ENCODE measurements at places on chromosomes 4 and X.

DNA sequence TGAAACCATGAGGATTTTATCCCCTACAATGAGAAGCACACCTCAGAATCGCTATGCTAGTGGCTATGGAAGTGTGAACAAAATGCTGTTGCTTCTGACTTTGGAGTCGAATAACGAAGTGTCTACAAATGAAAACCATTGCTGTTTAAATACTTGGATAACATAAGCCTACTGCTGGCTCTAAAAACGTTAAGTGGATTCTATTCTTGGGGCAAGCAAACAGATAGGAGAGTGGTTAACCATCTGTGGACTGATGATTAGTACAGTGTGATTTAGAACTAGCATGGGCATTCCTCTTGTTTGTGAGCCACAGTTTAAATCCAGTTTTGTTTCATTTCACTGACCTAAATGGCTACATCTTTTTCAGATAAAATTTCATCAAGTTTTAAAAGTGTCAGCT lies 109.7 kb upstream of the PNPLA4 start:
- no peak for DNase-seq

- DNase-seq, result no peak
Measured at GRCh38 chr4:155887847-155888570, 15.5 kb upstream of the TDO2 start.

DNA sequence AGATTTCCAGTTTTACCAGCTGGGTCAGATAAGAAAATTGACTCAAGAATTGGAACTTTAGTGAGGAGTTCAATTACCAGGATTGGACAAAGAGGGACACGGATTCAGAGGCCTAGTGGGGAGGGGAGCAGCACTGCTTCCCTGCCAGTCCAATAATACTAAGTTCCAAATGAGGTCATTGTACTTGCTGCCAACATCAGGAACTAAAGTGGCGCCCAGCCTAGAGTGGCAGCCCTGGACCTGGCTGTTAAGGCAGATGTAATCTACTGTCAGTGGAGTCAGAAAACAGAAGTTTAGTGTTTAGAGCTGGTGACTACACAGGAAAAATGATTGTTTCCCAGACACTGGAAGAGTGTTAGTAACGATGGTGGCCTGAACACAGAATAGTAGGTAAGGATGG lies 42.7 kb upstream of the RAPGEF2 start:
- no peak for DNase-seq

GRCh38 chrX:37726346-37726745 lies 40.8 kb downstream of the XK start:
- DNase-seq, result no peak

GRCh38 chr4:304969-305680 lies at the start of gene ZNF732:
Gene ZNF732 (minus strand): TSS chr4:305474. CDS start chr4:305310, 164 bp downstream.
- no peak for DNase-seq

DNA sequence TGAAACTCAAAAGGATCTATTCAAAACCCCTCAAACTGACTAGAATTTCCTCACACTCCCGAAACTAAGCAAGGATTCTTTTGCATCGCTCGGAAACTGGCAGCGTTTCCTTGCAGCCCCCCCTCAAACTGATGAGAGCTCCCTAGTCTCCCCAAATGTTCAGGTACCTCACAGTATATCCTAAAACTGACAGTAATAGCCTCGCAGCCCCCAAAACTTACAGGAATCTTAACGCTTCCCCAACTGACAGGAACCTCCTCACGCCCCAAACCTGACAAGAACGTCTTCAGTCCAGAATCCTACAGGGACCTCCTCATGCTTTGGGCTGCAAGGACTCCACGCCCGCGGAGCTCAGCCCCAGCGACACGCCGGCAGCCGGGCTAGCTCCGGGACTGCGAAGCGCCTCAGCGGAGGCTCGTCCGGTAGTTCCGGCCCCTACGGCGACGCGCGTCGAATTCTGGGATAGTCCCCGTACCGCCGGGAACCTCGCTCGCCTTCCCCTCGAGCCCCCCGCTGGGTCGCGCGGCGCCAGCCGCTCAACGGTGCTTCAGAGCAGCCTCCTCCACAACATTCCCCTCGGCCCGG lies 640 bp downstream of the PHF8 start:
- DNase-seq, result peak; percentile 24

- DNase-seq, result no peak
Measured at GRCh38 chr4:3114377-3114776, 39.9 kb downstream of the HTT start.

GRCh38 chr4:141174457-141174856 lies 41.2 kb upstream of the RNF150 start:
- no peak for DNase-seq

- no peak for DNase-seq
Measured at GRCh38 chr4:130067419-130067818, 971.5 kb downstream of the C4orf33 start.

GRCh38 chr4:77820649-77821561 lies 1.7 kb upstream of the CNOT6L start:
- DNase-seq, result peak; percentile 48

GRCh38 chrX:71910643-71910985 lies at the start of gene NHSL2:
Gene NHSL2 (plus strand): TSS chrX:71910845.
- DNase-seq, result no peak

DNA sequence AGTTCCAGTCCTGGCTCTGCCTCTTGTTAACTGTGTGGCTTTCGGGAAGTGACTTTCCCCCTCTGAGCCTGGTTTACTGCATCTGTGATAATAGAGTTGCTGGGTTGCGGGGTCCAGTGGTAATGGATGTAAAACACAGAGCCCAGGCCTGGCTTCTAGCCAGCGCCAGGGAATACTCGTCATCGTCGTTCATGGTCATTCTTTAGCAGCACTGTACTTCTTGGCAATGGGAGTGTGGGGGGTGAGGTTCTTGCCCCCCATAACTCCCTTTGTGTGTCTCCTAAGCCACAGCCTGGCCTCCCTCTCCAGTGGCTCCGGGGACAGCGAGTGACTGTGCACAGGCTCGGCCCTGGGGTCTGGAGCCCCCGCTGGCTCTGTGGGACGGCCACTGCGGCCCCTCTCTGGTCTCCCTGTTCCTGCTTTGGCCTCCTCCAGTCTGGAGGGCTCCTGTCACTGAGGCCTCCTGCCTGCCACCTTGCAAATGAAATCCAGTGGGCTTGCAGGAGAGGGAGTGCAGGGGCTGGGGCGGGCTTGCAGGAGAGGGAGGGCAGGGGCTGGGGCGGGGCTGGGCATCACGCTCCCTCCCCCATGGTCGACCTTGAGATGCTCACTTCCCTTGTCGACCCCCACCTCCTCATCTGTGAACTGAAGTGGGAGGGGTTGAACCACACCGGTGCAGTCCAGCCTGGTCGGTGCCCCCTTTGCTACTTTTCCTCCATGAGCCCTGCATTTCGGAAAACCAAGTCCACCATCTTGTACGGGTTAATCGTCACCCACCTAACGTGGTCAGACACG lies 13.2 kb downstream of the PSAPL1 start:
- no peak for DNase-seq

- DNase-seq, result peak; percentile 27
Measured at GRCh38 chrX:11504234-11504633, 161.5 kb downstream of the ARHGAP6 start.

GRCh38 chrX:81556880-81557279 lies 355.0 kb downstream of the SH3BGRL start:
- DNase-seq, result no peak

GRCh38 chr4:183445097-183445428 lies 627 bp downstream of the CDKN2AIP start:
- peak; percentile 80 for DNase-seq

- no peak for DNase-seq
Measured at GRCh38 chr4:105137121-105137875, 9.4 kb upstream of the TET2 start.

DNA sequence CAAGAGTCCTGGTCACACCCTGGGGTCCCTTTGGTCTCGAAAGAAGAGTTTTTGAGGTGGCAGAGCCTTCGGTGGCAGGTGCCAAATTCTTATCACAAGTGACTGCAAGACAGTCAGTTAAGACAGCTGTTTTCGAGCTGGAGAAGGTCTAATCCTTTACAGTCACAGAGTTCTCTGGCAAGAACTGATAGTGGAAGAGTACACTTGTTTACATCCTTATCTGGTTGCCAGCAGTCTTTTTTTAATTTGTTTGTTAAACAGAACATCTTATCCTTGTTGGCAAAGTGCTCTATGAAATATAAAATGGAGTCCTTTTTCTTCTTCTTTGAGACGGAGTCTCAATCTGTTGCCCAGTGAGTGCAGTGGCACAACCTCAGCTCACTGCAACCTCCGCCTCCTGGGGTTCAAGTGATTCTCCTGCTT lies 50.4 kb upstream of the ELOVL6 start:
- peak; percentile 100 for DNase-seq

- DNase-seq, result peak; percentile 35
Measured at GRCh38 chrX:41781500-41781899, 57.5 kb downstream of the GPR82 start.

- no peak for DNase-seq
Measured at GRCh38 chr4:82138374-82138773, 235.4 kb downstream of the HNRNPD start.

GRCh38 chr4:1331591-1332353 lies 15.2 kb upstream of the UVSSA start:
- DNase-seq, result no peak

GRCh38 chr4:42904986-42905385 lies 12.5 kb downstream of the GRXCR1 start:
- DNase-seq, result no peak

- DNase-seq, result peak; percentile 49
Measured at GRCh38 chr4:89640620-89641366, 196.2 kb downstream of the SNCA start.

- no peak for DNase-seq
Measured at GRCh38 chrX:120774606-120775005, 101.1 kb downstream of the CT47B1 start.

GRCh38 chr4:3767570-3768288 lies 1.5 kb downstream of the ADRA2C start:
- peak; percentile 11 for DNase-seq

DNA sequence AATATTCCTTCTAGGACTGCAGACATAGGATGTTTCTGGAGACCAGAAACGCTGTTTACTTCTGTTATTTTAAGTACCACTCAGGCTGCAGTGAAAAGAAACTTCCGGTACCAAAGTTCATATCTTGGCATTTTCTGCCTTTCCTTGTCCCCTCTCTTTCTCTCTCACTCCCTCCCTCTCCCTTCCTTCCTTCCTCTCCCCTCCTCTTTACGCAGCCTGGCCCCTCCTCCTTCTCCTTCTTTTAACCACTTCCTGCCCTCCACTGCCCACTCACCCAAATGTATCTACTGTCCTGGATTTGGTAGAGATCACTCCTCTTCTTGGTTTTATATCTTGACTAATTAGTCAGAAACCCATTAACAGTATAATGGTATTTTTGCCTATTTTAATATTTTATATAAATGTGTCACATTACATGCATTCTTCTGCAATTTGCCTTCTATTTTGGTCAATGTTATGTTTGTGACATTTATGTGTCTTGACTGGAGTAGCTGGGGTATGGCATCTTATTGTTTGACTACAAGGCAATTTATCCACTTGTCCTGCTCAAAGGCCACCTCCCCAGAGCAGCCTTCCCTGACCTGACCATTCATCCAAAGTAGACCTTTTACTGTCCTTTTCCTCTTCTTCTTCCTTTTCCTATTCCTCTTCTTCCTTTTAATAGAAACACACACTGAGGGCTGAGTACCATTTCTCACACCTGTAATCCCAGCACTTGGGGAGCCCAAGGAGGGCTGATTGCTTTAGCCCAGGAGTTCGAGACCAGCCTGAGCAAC lies 56.9 kb downstream of the BCOR start:
- no peak for DNase-seq

- DNase-seq, result no peak
Measured at GRCh38 chr4:174324725-174325124, 41.0 kb downstream of the CEP44 start.

DNA sequence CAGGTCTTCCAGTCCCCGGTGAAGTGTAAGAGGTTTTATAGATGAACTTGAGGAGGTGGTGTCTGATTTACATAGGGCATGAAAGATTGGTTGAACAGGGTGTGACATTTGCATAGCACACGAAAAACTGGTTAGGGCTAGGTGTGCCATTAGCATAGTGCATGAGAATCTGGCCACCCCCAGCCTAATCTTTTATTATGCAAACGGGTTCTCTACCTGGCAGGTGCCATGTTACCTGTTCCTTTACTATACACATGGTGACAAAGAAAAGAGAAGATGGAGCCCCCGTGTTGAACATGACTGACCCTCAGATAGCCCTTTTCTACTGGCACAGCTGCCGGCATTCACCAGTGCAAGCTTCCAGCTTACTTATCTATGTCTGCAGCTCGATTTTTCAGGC lies 71.0 kb downstream of the UCHL1 start:
- DNase-seq, result no peak

DNA sequence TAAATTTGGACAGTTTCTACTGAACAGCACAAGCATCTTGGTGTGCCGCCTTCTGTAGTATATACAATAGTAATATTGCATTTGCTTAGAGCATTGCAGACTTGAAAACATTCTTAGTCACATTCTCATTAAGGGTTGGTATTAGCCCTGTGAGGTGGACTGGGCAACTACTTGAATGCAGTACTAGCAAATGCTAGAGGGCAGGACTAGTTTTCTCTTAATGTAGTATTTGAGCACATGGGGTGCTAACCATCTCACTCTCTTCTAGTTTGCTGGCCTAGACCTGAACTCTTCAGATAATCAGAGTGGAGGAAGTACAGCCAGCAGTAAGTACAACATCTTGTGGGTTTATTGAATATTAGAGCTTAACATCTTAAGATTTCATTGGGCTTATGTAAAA lies 3.2 kb downstream of the DDX3X start:
- DNase-seq, result peak; percentile 12

DNA sequence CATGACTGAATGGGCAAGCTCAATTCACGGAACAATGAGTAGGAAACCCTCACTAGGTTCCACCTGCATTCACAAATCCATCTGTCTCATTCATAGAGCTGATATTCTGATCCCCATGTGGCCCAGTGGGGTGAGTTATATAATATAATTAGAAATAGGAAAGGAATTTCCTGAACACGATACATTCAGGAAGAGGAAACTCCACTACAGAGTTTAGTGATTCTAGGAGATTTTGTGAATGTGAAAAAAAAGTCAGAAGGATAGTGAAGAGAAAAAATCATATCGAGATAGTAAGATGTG lies 471.2 kb downstream of the GASK1B start:
- no peak for DNase-seq

- no peak for DNase-seq
Measured at GRCh38 chr4:84481860-84482245, 17.2 kb downstream of the NKX6-1 start.

- no peak for DNase-seq
Measured at GRCh38 chr4:104302731-104303130, 192.0 kb downstream of the CXXC4 start.

- DNase-seq, result no peak
Measured at GRCh38 chr4:6472387-6473263, at the start of gene PPP2R2C. Gene PPP2R2C (minus strand): TSS chr4:6472614. CDS start chr4:6472229, 385 bp downstream.

DNA sequence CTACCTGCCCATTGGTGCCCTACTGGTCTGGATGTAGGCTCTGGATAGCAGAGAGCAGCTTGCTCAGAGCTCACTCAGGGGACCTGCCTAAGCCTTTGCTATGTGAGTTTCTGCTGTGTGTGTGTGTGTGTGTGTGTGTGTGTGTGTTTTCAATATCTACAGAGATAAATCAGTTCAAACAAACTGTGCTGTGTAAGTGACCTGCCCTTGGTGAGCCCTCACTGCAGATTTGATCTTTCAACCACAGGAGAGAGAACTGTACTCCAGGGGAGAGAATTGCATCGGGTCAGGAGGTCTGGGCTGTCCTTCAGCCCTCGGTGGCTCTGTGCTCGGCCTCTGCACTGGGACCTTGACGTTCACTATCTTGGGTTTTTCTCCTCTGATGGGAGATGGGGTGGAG lies 35.0 kb upstream of the CDKN2AIP start:
- no peak for DNase-seq
